ENCODE measurements at places on chromosomes 7 and 10.

- no peak for DNase-seq
These were observed 97.3 kb upstream of the STK17A start for GRCh38 chr7:43485580-43485979.

- no peak for DNase-seq
These were observed 127.1 kb upstream of the AOAH start for GRCh38 chr7:36851382-36851781.

- DNase-seq, result no peak
These were observed 17.2 kb downstream of the NODAL start for GRCh38 chr10:70424320-70424719.

DNA sequence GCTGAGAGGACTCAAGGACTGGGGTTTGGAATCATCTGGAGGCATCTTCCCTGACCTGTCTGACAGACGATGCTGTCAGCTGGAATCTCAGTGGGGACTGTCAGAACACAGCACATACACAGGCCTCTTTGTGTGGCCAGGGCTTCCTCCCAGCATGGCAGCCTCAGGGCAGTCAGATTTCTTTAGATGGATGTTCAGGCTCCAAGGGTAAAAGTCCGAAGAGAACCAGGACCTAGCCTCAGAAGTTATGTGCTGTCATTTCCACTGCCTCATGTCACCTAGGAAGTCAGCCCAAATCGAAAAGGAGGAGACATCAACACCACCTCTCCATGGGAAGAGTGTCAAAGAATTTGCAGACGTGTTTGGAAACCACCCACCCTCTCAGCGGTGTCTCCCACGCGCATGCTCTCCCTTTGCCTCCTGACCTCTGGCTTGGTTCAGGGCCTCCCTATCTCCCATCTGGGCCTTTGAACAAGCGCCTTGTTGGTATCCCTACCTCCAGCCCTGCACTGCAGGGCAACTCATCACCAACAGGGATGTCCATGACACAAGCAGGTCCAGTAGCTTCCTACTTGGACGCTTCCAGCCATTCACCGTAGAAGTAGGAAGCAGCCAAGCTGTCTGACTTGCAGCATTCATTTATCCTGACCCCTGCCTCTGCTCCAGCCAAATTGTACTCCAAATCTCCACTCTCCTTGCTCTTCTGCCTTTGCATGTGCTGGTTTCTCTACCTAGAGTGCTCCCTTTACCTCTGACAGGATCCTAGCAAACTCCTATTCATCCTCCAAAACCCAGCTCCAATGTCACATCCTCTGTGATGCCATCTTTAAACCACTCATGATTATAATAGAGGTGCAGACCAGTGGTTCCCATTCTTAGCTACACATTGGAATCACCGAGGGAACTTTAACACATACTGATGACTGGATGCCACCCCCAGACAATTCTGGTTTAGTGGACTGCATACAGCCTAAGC is 121.6 kb downstream of the OAT start:
- DNase-seq, result no peak

DNA sequence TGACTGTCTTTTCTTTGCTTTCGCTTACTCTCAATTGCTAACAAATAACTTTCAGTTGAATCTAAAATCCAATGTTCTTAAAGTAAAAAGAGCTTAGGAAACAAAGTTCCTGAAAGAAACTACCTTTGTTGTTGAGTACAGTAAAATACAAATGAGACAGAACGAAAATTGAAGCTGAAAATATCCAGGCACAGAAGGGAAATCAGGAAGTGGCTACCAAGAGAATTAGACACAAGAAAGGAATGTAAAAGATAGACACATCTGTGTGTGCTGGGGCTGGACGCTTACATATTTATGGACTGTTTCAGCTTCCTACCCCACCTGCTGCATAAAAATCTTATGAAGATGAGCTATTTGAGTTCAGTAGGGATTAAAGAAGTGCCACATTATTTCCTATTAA is 161.7 kb upstream of the PLXDC2 start:
- DNase-seq, result no peak

DNA sequence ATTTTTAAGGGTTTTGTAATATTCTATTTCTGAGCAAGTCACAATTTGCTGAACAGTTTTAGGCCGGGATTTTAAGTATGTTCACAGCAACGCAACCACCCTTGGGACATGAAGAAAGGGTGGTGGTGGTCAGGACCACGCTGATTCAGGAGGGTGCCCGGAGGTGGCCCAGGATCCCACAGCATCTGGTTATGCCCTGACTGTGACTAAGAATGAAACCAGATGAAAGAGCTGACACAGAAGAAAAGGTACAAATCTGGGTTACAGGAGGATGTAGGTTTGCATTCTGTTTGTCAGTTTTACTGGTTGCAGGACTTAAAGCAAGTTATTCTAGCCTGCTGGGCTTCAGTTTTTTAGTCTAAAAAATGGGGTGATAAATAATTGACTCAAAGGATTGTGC is 279.7 kb downstream of the CCSER2 start:
- no peak for DNase-seq

DNA sequence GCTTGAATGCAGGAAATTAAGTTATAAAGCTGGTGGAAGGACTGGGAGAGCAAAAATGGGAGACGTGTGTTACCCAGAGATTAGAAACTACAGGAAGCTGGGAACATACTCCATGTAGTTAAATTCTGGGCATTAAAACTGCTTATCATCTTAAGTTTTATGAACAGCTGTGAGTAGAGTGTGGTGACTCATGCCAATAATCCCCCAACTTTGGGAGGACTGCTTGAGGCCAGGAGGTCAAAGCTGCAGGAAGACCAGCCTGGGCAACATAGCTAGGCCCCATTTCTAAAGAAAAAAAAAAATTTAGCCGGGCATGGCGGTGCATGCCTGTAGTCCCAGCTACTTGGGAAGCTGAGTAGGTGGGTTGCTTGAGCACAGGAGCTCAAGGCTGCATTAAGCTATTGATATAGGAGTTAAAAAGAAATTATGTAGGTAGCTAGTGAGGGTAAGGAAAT is 56.2 kb upstream of the SEPHS1 start:
- DNase-seq, result no peak

- no peak for DNase-seq
These were observed at the start of gene TTYH3 for GRCh38 chr7:2631946-2632732. TTYH3 (plus strand) TSS chr7:2631986; CDS start chr7:2632156, 170 bp downstream.

DNA sequence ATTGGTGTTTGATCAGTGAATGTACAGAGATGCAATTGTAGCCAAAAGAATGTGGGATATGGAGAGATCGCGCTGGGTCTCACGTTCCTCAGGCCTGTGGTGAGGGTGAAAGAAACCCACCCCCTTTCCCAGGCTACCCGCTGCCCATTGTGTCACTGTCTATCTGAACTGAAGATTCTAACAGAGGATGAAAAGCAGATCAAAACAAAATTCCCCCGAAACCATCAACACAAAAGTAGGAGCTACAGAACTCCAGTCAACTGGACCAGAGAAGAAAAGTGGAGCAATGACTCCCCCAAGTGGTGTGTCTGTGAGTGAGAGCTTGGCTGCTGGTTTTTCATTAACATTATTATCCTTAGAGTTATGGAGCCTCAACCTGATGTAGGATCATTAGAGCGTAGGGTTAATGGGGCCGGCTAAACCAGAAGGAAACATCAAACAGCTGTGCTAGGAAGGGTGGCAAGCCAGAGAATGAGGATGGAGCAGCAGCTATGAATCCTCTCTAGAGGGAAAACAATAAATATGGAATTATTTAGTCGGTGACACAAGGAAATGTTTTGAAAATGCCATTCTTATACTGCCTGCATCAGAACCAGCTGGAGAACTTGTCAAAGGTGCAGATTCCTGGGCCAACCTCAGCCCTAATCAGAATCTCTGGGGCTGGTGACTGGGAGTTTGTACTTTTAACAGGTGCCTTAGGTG is 38.3 kb downstream of the AKR1B1 start:
- peak; percentile 26 for DNase-seq

GRCh38 chr7:149599636-149600206 is 102.1 kb upstream of the ZNF746 start:
- DNase-seq, result no peak

DNA sequence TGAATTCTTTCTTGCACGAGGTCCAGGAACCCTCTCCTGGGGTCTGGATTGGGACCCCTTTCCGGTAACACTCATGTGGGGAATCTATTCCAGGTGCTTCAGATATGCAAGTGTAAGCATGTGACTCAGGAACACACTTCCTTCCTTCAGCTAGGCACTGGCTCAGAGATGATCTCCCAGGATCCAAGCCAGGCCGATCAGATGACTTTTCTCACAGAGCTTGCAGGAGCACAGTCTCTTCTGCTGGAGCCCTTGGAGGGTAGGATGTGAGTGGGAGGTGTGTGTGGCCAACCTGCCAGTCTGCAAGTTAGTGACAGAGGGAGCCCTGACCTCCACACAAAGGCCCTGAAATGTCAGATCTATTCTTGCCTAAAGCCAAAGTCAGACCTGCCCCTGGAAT is 108.3 kb downstream of the CPXM2 start:
- no peak for DNase-seq

DNA sequence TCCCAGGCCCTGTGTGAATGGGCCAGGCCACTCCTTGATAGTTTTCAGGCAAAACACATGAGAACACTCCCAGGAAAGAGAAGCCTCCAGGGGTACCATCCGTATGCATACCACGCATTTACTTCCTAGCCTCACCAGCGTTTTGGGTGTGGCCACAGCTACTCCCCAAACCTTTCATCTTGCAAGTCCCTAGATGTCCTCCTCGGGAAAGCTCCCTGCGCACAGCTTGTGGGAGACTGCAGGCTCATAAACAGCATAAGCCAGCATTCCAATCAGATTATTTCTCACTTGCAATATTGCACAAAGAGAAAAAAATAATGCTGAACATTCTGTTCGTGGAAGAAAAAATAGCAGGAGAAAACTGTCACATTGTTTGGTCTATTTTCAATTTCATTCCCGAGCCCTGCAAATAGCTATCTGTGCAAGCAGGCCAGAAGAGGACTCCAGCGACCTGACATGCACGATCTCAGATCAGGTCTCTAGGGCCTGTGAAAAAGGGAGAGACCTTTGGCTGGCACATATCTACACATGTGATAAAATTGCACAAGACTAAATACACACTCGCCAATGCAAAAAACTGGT is 175.6 kb downstream of the PLXNA4 start:
- DNase-seq, result no peak

- no peak for DNase-seq
These were observed 11.8 kb downstream of the ZAN start for GRCh38 chr7:100745184-100745583.

DNA sequence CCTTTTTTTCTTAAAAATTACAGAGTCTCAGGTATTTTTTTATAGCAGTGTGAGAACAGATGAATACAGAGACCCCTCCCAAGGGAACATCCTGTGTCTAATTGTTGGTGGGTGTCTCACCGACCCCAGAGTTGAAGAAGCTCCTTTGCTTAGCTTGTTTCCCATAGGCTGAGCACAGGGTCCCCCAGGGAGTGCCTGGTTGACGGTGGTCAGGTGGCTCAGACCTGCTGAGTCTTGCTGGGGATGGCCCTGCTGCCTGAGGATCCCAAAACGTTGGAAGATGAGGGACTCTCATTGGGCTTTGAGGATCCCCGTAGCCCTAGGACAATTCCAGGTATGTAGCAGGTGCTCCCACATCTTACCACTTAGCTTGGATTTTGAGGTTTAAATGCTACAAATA is 19.5 kb downstream of the SCART1 start:
- no peak for DNase-seq

DNA sequence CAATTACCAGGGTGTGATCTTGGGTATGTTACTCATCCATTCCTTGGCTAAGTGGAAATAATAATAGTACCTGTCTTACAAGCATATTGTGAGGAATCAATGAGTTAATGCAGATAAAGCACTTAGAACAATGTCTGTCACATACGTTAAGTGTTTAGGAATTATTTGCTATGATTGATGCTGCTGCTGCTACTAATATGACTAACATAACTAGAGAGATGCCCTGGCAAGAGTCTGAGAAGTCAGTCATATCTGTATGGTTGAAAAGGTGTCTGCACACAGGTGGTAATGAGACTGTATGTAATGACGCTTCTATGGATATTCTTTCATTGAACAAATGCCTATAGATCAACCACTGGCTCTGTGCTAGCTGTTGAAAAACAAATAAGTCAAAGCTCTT is 100.1 kb upstream of the PCGF5 start:
- no peak for DNase-seq

DNA sequence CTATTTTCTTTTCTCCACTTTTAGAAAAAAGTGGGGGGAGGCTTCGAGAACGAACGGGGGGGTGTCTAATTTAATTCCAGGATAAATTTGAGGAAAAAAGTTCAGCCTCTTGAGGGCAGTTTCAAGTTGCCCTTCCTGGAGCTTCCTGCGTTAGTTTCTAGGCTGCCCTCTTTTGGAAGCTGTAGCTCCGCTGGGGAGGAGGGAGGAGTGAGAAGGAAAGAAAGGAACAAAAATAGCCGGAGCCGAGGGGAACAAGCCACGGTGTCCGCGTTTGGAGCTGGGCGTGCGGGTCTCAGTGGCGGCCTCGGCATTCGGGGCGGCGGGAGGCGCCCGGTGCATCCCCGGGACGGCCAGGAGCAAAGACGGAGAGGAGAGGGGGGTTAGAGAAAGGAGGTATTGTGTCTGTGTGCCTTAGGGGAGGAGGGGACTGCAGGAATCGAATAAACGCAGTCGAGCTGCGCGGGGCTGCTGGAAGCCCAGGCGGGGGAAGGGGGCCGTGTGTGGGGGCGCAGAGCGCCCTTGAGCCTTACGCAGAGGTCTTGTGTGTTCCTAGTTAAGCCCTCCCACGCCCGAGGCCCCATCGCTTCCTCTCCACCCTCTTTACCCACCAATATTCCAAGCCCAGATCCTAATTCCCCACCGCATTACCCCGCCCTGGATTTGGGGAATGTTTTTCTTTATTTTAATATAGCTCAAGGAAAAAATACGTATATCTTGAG is 2.0 kb upstream of the TNRC18 start:
- peak; percentile 33 for DNase-seq

- no peak for DNase-seq
These were observed 9.2 kb downstream of the BNIP3 start for GRCh38 chr10:131972474-131973071.

DNA sequence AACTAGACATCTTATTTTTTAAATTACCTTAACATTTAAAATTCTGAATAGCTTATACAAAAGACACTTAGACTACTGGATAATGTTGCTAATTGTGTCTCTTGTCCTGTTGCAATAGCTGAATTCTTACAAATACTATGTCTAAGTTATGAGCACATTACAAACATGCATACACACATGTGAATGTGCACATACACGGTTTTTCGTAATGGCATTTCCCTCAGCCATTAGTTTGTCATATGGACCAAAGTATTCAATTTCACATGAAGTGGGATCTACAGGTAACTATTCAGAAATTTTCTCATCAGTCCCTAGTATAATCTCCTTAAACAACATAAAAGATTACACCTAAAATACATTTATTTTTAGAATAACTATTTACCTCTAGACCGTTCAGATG is 178.6 kb upstream of the BET1 start:
- DNase-seq, result no peak

All from NCI-H524 treated with DMSO at 0.1 percent for 48 hours (cell line).